ENCODE measurements at places on chromosomes 13 and 19. TPM values are rescaled to one million over a fixed set of nuclear protein-coding genes. Genes with fewer than 3 reads are reported as not detected.

- no peak overlapping the region for H3K27ac ChIP-seq
- no peak overlapping the region for H3K4me3 ChIP-seq
- H3K27me3 ChIP-seq = peaks cover 2% of the 10 kb centered on the region
- no peak for DNase-seq
- H3K4me1 ChIP-seq = no peaks in the 10 kb centered on the region
Observed at GRCh38 chr19:51147663-51148062, 5.6 kb downstream of the SIGLEC7 start.

DNA sequence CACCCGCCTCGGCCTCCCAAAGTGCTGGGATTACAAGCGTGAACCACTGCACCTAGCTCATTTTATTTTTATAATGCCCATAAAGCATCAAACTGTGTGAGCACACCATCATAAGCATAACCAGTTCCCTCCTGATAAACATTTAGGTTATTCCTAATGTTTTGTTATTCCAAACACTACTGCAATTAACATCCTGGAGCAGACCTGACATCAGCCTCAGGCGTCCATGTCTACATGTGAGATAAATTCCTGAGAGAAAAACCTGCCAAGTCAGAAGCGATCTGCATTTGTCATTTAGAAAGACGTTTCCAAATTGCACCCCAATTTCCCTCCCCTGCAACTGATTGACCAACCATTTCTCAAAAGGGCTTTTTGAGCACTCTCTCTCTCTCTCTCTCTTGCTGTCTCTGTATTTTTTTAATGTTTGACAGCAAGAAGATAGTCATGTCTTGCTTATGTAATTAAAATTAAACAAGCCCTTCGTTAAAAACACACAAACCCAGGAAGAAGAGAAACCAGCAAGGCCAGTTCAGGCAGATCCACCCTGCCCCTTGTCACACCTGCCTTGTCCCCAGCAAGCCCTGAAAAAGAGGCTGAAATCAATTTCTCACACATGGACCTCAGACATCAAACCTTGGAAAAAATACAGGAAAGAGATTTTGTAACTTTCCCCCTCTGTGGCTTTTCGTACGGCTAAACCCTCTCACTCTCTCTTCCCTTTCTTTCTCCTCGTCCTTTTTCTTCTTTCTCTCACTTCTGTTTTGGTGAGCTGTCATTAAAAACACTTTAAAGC, 9.9 kb downstream of the LYPD3 start:
- H3K4me1 ChIP-seq = no peaks in the 10 kb centered on the region
- no peak for DNase-seq
- H3K27ac ChIP-seq = no peak overlapping the region
- H3K36me3 ChIP-seq = peaks cover 6% of the 10 kb centered on the region
- H3K27me3 ChIP-seq = peaks cover 6% of the 10 kb centered on the region

GRCh38 chr13:49821216-49822009, 28.9 kb upstream of the KPNA3 start:
- H3K27me3 ChIP-seq = peaks cover 3% of the 10 kb centered on the region
- no peak overlapping the region for H3K27ac ChIP-seq
- no peaks in the 10 kb centered on the region for H3K4me1 ChIP-seq
- DNase-seq = no peak
- no peaks in the 10 kb centered on the region for H3K36me3 ChIP-seq
- H3K4me3 ChIP-seq = no peak overlapping the region

- no peaks in the 10 kb centered on the region for H3K27me3 ChIP-seq
- H3K4me3 ChIP-seq = no peak overlapping the region
- H3K36me3 ChIP-seq = peaks cover 6% of the 10 kb centered on the region
Observed at GRCh38 chr13:59468396-59468795, 695.3 kb downstream of the DIAPH3 start.

DNA sequence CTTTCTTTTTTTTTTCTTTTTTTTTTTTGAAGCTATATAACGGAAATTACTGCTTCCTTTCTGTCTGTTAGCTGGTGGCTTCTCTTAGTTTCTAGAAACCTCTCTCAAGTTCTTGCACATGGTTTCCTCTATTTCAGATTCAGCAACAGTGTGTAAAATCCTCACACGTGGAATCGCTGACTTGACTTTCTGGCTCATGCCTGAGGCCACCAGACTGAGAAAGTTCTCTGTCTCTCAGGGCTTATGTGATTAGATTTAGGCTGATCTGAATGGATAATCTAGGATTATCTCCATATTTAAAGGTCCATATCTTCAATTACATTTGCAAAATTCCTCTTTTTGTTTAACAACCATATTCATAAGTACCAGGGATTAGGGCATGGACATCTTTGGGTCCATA, 856.3 kb upstream of the SLITRK6 start:
- H3K27me3 ChIP-seq = no peaks in the 10 kb centered on the region
- no peak overlapping the region for H3K27ac ChIP-seq
- no peaks in the 10 kb centered on the region for H3K36me3 ChIP-seq

DNA sequence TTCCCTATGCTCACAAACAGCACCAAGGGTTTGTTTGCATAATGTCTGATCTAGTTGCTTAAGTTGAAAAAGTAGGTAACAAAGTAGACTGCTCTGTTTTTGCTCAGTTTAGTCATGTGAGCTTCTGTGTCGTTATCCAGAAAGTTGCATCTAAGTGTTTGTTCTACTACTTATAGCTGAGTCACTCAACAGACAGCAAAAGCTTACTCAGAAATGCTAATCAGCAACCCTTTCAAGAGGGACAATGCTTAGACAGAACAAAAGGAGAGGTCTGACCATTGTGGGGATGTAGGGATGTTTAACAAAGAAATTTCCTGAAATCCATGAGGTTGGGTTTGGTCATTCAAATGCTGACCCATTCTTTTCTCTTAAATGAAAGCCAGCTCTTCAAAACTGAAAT, 106.4 kb downstream of the ATP8A2 start:
- no peak overlapping the region for H3K27ac ChIP-seq
- H3K27me3 ChIP-seq = peaks cover 3% of the 10 kb centered on the region
- H3K4me1 ChIP-seq = no peaks in the 10 kb centered on the region
- H3K36me3 ChIP-seq = peaks cover 18% of the 10 kb centered on the region
- DNase-seq = no peak

GRCh38 chr19:34676697-34677385, at the start of gene SCGB2B2:
SCGB2B2 (minus strand) TSS chr19:34677159; CDS start chr19:34594563, 82,596 bp downstream.
- H3K36me3 ChIP-seq = peaks cover 11% of the 10 kb centered on the region
- H3K27me3 ChIP-seq = peaks cover 5% of the 10 kb centered on the region
- peak within 1 kb of the TSS; percentile 99 for H3K27ac ChIP-seq
- H3K4me1 ChIP-seq = peaks cover 9% of the 10 kb centered on the region
- peak; percentile 53 for DNase-seq

- no peak for DNase-seq
- peaks cover 15% of the 10 kb centered on the region for H3K4me1 ChIP-seq
Observed at GRCh38 chr13:23551213-23552008, 18.8 kb upstream of the TNFRSF19 start.

- H3K27ac ChIP-seq = no peak overlapping the region
- DNase-seq = no peak
Observed at GRCh38 chr19:7177926-7178325, 108.4 kb downstream of the ZNF557 start.

- H3K4me3 ChIP-seq = no peak overlapping the region
- H3K27me3 ChIP-seq = peaks cover 7% of the 10 kb centered on the region
- peaks cover 12% of the 10 kb centered on the region for H3K36me3 ChIP-seq
- no peak overlapping the region for H3K27ac ChIP-seq
Observed at GRCh38 chr13:99346335-99347042, 39.3 kb upstream of the GPR183 start.

GRCh38 chr13:97015661-97016350, 21.5 kb upstream of the OXGR1 start:
- DNase-seq = no peak
- no peaks in the 10 kb centered on the region for H3K36me3 ChIP-seq
- H3K27me3 ChIP-seq = no peaks in the 10 kb centered on the region

RGS9BP gene
- not detected for total RNA-seq

GTF2F2 gene
- total RNA-seq = 25.9 TPM

IFNL1 gene
- not detected for total RNA-seq

Measured in glutamatergic neuron (in vitro differentiated cells).